Vagina (tissue), 2 donors: ENCODE measurements at places on chromosomes 16 and 17. TPM values are rescaled to one million over a fixed set of nuclear protein-coding genes. Genes with fewer than 3 reads are reported as not detected.

The GUCY2D gene
- not detected for total RNA-seq

The DPEP2 gene
- 2.0 TPM for total RNA-seq

The IGSF6 gene
- total RNA-seq = 0.74 TPM

The FBXL16 gene
- 4.4 TPM for total RNA-seq

The HMOX2 gene
- 52.8 TPM for total RNA-seq

The UBE2I gene
- total RNA-seq = 51.3 TPM

The RND2 gene
- 1.5 TPM for total RNA-seq

The KRTAP9-4 gene
- not detected for total RNA-seq

The CACNG1 gene
- not detected for total RNA-seq

The ABCC11 gene
- not detected for total RNA-seq

The NLE1 gene
- 25.8 TPM for total RNA-seq

The ZNF469 gene
- total RNA-seq = 2.2 TPM

The GRB7 gene
- 23.6 TPM for total RNA-seq

- H3K4me3 ChIP-seq = no peak overlapping the region
- no peaks in the 10 kb centered on the region for H3K36me3 ChIP-seq
- no peaks in the 10 kb centered on the region for H3K27me3 ChIP-seq
- no peak for DNase-seq
- H3K4me1 ChIP-seq = no peaks in the 10 kb centered on the region
- H3K27ac ChIP-seq = no peak overlapping the region
Measured at GRCh38 chr17:34822007-34822739, 139.1 kb downstream of the CCT6B start.

- peaks cover 1% of the 10 kb centered on the region for H3K4me1 ChIP-seq
- no peak overlapping the region for H3K27ac ChIP-seq
- no peak overlapping the region for H3K4me3 ChIP-seq
- no peaks in the 10 kb centered on the region for H3K27me3 ChIP-seq
- DNase-seq = no peak
Measured at GRCh38 chr16:66359012-66359411, 7.5 kb upstream of the CDH5 start.

GRCh38 chr17:48556229-48556575, 11.3 kb upstream of the HOXB2 start:
- no peak overlapping the region for H3K4me3 ChIP-seq
- H3K27ac ChIP-seq = peak overlapping the region; percentile 68
- no peaks in the 10 kb centered on the region for H3K36me3 ChIP-seq

DNA sequence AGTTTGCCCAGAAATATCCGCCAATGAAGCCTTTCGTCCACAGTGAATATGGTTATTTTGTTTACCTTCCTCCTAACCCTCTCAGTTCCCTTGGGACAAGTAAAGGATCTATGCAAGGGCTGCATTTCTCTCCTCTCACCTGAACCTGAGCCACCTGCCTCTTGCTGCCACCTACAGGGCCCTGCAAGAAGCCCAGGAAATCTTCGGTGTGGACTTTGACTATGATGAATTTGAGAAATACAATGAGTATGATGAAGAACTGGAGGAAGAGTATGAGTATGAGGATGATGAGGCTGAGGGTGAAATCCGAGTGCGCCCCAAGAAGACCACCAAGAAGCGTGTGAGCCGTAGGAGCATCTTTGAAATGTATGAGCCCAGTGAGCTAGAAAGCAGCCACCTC, 14.0 kb downstream of the SUPT6H start:
- DNase-seq = no peak
- H3K27ac ChIP-seq = no peak overlapping the region
- H3K27me3 ChIP-seq = no peaks in the 10 kb centered on the region
- H3K4me1 ChIP-seq = no peaks in the 10 kb centered on the region
- H3K4me3 ChIP-seq = no peak overlapping the region
- H3K36me3 ChIP-seq = peaks cover 4% of the 10 kb centered on the region

DNA sequence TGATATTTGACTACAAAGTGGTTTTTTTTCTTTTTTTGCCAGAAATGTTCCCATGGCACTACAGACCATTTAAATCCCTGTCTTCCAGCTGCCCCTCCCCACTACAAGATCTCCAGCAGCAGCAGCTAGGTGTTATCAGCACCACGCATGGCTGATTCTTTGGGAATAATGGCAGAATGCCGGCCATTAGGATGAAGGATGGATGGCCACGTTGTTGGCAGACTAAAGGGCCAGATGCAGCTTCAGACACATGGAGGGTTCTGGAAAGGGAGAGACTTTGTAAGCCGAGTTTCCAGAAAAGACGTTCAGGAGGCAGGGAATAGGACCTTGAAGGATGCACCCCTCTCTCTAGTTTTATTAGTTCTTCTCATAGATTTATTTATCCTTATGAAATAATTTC, 10.3 kb upstream of the MED9 start:
- H3K27ac ChIP-seq = no peak overlapping the region
- H3K27me3 ChIP-seq = no peaks in the 10 kb centered on the region
- H3K4me1 ChIP-seq = no peaks in the 10 kb centered on the region
- no peak for DNase-seq

DNA sequence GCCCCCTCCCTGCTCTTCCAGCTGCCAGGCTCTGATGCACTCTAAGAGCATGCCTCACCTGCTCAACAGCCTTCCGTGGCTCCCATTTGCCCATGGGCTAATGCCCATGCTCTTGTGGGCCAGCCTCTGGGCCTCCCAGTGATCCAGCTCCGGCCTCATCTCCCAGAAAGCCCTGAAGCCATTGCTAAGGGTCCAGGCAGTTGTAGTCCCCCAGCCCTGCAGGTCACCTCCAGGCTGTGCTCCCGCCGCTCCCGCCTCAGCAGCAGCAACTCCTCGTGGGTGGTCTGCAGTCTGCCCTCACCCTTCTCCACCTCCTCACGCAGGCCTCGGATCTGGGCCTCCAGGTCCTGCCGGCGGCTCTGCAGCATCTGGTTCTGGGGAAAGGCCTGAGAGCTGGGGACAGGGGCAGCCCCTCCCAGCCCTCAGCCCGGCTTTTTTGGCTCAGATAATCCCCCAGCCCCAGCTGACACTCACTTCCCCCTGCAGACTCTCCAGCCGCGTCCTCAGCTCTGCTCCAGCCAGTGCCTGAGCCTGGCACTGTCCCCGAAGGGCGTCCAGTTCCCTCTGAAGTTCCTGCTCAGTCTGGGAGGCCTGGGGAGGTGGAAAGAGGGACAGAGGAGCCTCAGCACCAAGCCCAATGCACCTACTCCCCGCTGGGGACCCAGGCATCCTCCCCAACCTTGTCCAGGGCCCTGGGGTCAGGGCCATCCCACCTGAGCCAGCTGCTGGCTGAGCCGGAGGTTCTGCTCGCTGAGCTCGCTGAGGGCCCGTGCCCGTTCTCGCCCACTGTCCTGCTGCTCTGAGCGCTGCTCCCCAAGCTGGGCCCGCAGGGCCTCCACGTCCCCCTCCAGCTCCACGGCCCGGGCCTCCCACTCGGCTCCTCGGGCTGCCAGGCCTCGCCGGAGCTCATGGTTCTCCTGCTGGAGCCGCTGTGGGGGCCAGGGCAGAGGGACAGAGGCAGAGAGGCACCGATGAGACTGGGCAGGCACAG, 6.2 kb downstream of the BICDL2 start:
- peaks cover 6% of the 10 kb centered on the region for H3K27me3 ChIP-seq
- no peak overlapping the region for H3K4me3 ChIP-seq
- no peak overlapping the region for H3K27ac ChIP-seq
- H3K4me1 ChIP-seq = peaks cover 21% of the 10 kb centered on the region
- H3K36me3 ChIP-seq = peaks cover 3% of the 10 kb centered on the region

DNA sequence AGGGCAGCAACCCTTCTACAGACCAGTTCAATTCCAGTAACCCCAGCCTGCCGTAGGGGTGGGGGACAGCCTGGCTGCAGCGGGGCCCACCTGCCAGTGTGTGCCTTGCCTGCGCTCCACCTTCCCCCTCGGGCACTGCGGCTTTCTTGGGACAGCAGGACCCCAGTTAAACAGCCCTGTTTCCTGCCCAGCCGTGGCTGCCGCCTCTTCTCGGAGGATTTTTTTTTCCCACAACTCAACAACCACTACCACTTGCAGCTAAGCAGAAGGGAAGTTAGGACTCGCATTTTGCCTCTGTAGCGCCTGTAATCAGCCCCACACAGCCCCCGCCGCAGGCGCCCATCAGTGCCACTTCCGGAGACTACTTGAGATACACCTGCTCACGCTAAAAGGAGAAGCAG, 76.1 kb downstream of the RAI1 start:
- H3K36me3 ChIP-seq = no peaks in the 10 kb centered on the region
- no peak overlapping the region for H3K4me3 ChIP-seq
- DNase-seq = no peak
- H3K4me1 ChIP-seq = peaks cover 53% of the 10 kb centered on the region

DNA sequence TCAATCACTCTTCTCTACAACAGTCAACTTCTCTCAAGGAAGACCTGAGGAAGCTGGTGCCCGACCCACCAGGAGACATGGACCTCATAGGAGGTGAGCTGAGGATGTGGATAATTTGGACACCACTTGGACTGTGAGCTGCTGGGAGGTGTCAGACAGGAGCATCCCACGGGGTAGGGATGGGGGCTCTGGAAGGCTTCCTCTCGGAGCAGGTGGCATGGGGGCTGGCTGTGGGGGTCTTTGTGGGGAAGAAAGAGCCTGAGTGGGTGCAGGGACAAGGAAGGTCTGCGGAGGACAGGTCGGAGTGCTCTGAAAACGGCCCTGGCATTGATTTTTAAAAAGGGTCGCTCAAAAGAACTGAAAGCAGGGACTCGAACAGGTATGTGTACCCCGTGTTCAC, 64.0 kb downstream of the TBC1D16 start:
- no peaks in the 10 kb centered on the region for H3K27me3 ChIP-seq
- DNase-seq = no peak
- H3K4me3 ChIP-seq = no peak overlapping the region
- H3K36me3 ChIP-seq = no peaks in the 10 kb centered on the region

DNA sequence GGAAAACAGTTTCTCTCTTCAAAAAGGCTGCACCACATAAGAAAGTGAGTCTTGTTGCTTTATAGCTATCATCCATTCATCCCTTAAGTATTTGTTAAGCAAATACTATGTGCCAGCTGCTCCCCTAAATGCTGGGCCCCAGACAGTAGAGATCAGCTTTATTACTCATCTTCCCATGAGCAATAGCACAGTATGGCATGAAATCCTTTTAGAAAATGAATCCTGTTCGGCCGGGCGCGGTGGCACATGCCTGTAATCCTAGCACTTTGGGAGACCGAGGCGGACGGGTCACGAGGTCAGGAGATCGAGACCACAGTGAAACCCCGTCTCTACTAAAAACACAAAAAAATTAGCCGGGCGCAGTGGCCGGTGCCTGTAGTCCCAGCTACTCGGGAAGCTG, 99.5 kb downstream of the MYO1D start:
- no peak for DNase-seq
- no peaks in the 10 kb centered on the region for H3K27me3 ChIP-seq
- H3K27ac ChIP-seq = no peak overlapping the region
- no peak overlapping the region for H3K4me3 ChIP-seq

DNA sequence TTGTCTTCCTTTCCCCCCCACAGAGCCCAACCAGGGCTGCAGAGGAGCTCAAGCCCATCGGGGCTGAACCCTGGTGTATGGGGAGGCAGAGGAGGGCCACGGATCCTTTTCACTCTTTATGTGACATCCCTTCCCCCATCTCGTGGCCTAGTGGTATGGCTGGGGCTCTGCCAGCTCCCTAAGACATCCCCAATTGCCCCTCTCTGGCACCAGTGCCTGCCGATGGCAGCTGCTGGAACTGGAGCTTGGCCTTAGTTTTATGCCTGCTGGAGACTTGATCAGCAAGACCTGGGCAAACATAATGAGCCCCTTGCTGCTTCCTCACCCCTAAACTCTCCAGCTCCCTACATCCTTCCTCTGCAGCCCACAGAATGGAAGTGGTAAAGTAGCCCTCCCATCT, 8.0 kb upstream of the TOP2A start:
- H3K4me1 ChIP-seq = no peaks in the 10 kb centered on the region
- no peak overlapping the region for H3K27ac ChIP-seq
- no peaks in the 10 kb centered on the region for H3K27me3 ChIP-seq

DNA sequence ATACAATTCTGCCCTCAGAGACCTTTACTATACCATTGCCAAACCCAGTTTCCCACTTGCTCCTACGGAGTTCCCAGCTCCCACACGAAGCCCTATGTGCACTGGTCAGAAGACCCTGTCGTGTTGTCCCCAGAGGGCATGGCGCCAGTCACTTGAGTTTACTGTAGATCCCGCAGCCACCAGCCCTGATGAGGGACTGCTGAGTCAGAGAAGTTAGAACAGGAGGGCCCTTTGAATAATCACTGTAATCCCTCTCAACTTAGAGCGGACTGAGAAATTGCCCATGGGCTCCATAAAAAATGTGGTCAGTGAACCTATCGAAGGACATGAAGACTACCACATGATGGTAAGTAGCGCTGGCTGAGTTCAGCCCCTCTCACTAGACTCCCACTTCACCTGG, 9.2 kb downstream of the UBFD1 start:
- no peak overlapping the region for H3K27ac ChIP-seq
- DNase-seq = no peak
- H3K36me3 ChIP-seq = peaks cover 95% of the 10 kb centered on the region
- no peaks in the 10 kb centered on the region for H3K4me1 ChIP-seq
- no peak overlapping the region for H3K4me3 ChIP-seq
- H3K27me3 ChIP-seq = no peaks in the 10 kb centered on the region

GRCh38 chr17:27575096-27575911, 55.7 kb upstream of the LGALS9 start:
- no peaks in the 10 kb centered on the region for H3K36me3 ChIP-seq
- no peak for DNase-seq
- H3K4me1 ChIP-seq = peaks cover 33% of the 10 kb centered on the region
- no peak overlapping the region for H3K27ac ChIP-seq
- no peak overlapping the region for H3K4me3 ChIP-seq

GRCh38 chr16:4679850-4680636, 13.3 kb upstream of the NUDT16L1 start:
- DNase-seq = no peak
- H3K4me3 ChIP-seq = peak overlapping the region; percentile 35
- H3K4me1 ChIP-seq = peaks cover 26% of the 10 kb centered on the region

- no peaks in the 10 kb centered on the region for H3K36me3 ChIP-seq
- no peak overlapping the region for H3K27ac ChIP-seq
- no peak overlapping the region for H3K4me3 ChIP-seq
- H3K27me3 ChIP-seq = no peaks in the 10 kb centered on the region
Measured at GRCh38 chr17:70493277-70493874, 324.0 kb downstream of the KCNJ2 start.

GRCh38 chr17:79925242-79925957, 86.2 kb upstream of the CBX4 start:
- no peak overlapping the region for H3K27ac ChIP-seq
- no peak for DNase-seq
- H3K27me3 ChIP-seq = peaks cover 11% of the 10 kb centered on the region
- no peaks in the 10 kb centered on the region for H3K36me3 ChIP-seq

DNA sequence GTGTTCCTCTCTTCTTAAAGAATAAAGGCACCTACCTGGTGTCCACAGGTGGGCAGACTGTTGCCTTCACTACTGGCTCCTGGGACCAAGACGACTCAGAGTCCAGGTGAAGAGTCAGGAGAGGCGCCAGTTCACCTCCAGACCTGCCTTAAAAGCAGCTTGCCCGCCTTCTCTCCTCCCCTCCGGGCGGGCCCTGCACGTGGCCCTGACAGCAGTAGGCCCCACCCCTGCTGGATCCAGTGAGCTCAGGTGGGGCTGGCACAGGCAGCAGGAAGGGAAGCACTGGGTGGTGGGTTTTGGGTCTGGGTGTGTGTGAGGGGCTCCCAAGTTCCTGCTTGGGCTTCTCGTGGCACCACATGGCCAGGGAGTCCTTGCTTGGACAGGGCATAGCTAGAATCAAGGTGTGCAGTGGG, at the start of gene TNS4:
TNS4 (minus strand) TSS at position 125 of the 413 bp plus-strand sequence. CDS start 5,198 bp downstream, outside the sequence.
- H3K4me1 ChIP-seq = peaks cover 8% of the 10 kb centered on the region
- H3K36me3 ChIP-seq = no peaks in the 10 kb centered on the region
- DNase-seq = no peak
- no peak within 1 kb of the TSS for H3K4me3 ChIP-seq
- H3K27me3 ChIP-seq = no peaks in the 10 kb centered on the region
